Hepatocyte (in vitro differentiated cells): ENCODE measurements at places on chromosomes 2 and 18.

- no peak for DNase-seq
These were observed 336.4 kb downstream of the EIPR1 start for GRCh38 chr2:3041246-3041645.

DNA sequence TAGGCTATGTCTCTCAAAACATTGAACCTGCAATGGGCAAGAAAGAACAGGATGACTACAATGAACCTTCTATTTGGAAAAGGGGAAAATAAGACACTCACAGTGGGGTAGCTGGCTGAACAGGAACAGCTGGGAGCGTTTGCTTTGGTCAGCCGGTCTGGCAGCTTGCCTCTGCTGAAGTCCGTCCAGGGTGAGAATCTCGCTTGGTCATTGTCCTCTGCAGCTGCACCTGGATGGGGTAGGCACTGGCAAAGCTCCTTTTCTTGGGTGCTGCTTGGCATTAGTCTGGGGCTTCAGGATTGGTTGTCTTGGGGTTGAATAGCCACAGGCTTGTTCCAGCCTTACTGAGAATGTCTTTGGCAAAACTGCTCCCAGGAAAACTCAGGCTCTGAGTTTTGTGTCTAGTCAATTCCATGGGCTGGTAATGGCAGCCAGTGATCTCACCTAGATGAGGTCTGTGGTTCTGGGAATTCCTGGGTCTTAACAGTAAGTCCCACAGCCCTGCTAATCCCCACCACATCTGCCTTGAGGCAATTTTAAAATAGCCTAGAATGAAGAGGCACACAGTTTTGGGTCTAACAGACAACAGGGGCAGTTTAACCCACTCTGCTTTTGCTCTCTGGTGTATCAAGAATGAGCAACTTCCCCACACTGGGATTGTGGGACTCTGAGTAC is 13.4 kb downstream of the NEDD4L start:
- no peak for DNase-seq

GRCh38 chr2:106638043-106638442 is 150.9 kb downstream of the CD8B2 start:
- DNase-seq, result peak; percentile 21

GRCh38 chr2:231709636-231709980 is 1.3 kb downstream of the PTMA start:
- peak; percentile 61 for DNase-seq

- no peak for DNase-seq
These were observed 217.2 kb downstream of the ARL4C start for GRCh38 chr2:234279637-234280036.

GRCh38 chr18:12301263-12302005 is 6.6 kb upstream of the TUBB6 start:
- no peak for DNase-seq

DNA sequence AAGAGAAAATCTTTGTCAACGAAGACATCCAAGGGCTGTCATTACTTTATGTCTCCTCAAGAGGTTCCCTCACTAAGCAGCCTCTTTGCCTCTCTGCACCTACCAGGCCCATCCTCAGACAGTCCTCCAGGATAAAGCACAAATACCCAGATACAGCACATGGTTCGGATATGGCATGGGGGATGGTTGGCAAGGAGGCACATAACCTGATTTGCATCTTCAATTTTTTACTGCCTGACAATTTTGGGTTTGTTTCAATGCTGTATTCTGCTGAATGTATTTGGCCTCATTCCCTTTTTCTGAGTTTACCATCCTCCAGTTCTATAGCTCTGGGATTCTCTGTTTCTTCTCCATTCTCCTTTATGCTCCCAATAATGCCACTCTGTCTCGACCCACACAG is 78.8 kb downstream of the VIT start:
- no peak for DNase-seq
